ENCODE measurements at places on chromosomes 1 and 21.

- DNase-seq: no peak
Observed at GRCh38 chr21:33339918-33340317, 15.1 kb downstream of the IFNAR1 start.

DNA sequence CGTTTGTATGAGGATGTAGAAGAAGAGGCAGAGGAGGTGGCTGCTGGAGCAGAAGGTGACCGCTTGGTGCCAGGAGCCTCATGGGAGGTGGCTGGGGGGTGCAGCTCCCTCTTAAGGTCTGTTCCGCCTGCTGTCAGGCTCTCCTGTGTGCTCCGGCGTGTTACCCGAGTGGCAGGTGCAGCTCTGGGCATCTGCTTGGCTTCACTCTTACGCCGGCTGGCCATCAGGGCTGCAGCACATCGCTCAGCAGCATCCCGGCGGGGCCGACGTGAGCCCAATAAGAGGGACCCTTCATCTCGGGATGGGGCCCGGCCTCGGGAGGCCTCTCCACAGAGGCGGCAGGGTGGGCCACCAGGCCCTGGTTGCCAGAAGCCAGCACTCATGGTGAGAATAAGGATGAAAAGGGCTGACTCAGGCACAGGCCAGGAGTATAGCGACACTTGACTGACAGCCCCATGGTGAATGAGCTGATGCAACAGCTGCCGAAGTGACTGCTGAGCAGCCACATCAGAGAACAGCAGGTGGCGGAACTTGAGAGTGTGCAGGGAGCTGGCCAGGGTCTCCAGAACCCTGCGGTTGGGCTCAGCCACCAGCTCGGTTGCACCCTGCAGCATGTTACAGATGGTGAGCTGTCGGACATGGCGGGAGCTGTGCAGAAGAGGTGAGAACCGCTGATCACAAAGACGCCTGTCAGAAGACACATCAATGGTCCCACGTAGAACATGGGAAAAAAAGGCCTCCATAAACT lies 17.5 kb downstream of the LRRC41 start:
- DNase-seq: no peak

DNA sequence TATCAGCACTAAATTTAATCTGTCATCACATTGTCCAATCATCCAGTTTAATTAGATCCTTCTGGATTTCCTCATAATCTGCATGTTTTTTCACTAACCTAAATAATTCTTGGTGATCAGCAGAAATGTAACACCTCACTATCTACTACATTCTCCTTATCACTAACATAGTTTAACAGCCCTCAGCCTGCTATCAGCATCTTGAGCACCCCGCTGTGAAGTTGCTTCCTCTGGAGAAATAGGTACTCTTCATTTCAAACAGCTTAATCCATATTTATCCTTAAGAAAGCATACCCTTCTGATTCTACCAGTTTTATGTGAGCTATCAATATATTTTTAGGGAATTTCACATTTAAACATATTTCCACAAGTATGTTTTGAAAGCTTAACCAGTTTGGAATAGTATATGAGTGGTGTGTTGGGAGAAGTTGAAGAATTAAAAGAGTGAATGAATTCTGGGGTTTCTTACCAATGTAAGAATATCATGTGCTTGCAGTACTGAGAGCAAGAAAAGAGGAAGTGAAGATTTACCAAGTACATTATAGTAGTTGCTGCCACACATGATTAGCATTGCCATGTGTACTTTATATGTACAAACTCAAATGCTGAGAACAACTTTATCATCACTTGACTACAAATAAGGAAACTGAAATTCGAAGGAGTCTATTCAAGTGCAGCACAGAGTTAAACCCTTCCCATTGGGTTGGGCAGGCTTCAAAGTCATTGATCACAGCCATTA lies 771.1 kb upstream of the ADGRL4 start:
- DNase-seq: no peak

DNA sequence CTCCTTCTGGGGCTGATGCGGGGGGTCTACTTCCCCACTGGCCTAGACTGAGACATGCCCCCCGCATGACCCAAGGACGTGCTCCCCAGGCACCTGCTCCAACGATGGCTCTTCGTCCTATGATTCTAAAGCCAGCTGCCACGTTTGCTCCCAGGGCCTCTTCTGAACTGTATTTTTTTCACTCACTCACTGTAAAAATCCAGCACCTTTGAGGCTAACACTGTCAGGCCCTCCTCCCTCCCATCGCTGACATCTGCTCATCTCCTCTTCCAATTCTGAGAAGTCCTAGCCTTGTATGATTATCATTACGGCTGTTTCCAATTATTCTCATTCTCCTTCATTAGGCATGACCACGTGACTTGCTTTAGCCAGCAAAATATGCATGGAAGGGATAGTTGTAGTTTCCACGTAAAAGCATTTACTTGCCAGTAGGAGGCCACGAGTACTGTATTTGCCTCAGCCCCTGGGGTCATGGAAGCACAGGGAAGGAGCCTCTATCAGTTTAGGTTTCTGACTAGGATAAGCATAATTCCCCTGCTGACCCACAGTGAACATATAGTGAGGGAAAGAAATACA lies 19.1 kb upstream of the EDN2 start:
- no peak for DNase-seq

DNA sequence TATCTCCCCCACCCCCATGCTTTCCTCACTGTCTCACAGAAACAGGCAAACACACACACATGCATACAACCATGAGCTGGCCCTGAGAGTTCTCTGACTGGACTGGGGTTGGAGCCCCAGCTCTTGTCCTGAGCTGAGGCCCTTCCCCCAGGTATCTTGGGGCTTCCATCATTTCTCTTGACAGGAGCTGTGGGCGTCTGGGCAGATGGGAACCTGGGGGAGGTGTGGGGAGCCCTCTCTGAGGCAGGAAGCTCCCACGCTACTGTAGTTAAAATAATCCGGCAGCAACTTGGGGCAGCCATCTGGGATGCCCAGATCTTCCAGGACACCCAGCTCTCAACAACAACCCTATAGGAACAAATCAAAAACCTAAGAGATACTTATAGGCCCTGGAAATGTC lies 2.7 kb upstream of the KIF21B start:
- DNase-seq: no peak

DNA sequence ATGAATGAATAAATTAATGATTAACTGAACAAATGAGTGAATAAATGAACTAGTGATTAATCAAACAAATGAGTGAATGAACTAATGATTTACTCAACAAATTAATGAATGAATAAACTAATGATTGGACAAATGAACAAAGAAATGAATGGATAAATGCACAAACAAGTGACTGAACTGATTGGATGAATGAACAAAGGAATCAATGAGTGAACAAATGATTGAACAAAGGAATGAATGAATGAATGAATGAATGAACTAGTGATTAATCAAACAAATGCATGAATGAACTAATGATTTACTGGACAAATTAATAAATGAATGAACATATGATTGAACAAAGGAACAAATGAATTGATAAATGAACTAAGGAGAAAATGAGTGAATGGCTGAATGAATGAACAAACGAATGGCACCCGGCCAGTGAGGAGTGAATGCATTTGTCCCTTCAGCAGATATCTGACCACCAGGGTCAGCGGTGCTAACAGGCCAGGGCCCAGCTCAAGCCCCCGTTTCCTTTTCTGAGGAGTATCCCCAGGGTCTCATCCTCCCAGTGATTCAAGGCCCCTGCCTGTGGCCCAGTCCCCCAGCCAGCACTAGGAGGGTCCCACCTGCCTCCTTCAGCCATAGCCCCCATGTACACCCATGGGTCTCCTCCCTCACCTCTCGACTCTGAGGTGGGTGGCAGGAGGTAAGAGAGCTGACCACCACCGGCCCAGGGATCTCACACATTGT lies 49.9 kb downstream of the WNT9A start:
- DNase-seq: no peak

DNA sequence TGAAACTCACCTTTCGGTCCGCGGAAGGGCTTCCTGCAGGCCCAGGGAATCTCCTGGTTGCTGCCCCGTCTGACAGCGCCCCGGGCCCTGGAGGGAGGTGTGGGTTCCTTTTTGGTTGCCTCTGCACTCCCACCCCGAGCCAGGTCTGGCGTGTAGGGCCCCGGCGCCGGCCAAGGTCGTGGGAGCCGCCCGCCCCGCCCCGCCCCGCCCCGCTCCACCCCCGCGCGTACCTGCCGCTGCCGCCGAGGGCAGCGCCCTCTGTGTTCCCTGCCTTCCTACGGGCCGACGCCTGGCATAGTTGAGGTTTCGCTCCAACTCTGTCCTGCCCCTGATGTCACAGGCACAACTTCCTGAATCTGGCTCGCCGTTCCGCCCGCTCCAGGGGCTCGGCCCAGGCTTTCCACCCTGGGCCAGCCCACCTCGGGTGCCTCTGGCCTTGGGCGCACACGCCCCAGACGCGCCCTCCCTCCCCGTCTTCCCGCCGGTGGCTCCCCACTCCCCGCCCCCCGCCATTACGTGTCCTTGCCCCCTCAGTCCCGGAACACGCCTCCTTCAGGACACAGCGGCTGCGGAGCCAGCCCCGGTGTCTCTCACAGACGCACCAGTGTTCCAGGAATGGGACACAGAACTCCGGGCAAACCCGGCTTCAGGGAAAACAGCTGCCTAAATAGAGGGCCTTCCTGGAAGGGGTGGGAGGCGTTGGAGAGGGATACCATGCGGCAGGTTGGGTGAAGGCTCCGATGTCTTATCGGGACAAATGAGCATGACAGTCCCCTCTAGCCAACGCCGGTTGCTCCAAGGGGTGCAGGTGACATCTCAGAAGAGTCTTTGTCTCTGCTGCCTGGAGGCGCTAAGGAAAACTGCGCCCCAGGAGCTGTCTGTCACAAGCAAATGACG lies at the start of gene KIAA0040:
TSS of gene KIAA0040 (minus strand) at position 147 of the 897 bp plus-strand sequence. CDS start 31,763 bp downstream, outside the sequence.
- DNase-seq: no peak

Measured in left renal cortex interstitium (tissue), 4 donors.